ENCODE measurements at places on chromosomes 3 and 15.

GRCh38 chr3:131038326-131038725 lies 11.6 kb downstream of the NEK11 start:
- DNase-seq: no peak

DNA sequence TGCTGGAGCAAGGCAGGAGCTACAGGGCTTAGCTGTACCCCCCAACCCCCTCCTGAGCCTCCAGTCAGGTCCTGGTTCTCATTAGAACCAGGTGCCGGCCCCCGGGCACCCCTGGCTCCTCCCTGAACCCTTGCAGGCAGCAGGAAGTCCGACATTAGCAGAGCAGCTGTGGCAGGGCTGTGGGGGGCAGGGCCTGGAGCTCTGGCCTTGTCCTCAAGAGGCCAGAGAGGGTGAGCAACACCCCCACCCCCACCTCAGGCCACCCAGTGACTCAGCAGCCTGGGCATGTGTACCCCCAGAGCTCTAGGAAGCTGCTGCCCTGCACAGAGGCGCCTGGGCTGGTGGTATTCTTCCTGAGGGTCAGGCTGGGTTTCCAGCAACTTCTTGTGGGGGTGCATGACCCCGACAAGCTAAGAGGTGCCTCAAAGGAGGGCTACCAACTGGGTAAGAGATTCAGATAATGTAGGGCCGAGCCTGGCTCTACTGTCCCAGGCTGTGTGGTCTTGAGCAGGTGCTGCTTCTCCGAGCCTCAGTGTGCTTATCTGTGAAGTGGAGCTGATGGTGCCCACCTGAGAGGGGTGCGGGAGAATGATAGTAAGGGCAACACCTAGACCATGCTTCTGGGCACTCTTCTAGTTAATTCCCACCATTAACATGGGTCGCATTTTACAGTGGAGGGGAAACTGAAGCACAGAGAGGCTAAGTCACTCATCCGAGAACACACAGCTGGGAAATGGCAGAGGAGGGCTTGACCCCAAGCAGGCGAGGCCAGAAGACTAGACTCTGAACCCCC lies 16.0 kb downstream of the H1-8 start:
- DNase-seq: no peak

GRCh38 chr3:184383033-184383740 lies 3.3 kb downstream of the CHRD start:
- no peak for DNase-seq

- no peak for DNase-seq
These were observed 353.9 kb upstream of the KCNMB2 start for GRCh38 chr3:178182337-178182779.

DNA sequence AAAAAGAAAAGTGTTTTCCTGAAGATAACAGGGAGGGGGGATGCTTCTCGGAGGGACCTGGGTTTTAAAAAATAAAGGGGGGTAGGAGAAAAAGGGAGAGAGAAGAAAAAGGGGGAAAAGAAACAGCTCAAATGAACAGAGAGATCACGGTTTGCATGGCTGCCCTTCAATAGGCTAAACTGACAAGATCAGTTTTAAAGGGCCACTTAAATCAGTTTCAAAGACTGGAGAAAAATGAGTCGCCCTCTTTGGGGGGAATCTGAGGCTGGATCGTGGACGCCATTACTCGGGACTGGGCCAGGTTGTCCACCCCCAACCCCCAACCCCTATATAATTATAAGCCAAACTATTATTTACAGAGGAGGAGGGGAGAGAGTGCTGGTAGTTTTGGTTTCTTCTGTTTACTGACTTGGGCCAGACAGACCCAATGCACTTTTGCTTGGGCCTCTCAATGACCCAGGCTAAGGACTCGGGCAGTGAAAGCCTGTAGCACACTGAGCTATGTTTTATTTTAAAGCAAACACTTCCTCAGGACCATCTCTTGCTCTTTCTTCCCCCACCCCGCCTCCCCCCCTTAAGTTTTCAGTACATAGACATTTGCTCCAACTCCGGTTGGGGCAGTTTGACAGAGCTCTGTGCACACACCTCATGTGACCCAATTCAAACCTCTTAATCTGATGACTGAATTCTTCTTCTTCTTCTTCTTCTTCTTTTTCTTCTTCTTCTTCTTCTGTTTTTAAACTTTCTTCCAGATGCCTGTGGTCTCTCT lies 6.3 kb downstream of the NR2F2 start:
- no peak for DNase-seq
